ENCODE measurements at places on chromosomes 2 and 18.

DNA sequence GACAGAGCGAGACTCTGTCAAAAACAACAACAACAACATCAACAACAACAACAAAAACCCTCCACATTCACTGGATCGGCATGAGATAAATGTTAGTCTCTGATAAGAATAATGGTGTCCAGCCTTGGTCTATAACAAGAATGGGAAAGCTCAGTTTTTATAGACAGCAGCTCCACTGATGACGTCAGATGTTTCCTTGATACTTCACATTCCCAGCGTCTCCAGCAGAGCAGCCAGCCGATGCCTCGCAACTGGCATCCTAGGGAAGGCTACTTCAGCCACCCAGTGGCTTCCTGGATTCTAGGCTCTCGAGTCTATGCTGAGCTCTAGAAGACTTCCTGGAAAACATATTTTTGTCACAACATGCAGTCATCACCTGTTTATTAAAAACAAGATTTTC lies 271.4 kb upstream of the SMIM21 start:
- no peak for DNase-seq

DNA sequence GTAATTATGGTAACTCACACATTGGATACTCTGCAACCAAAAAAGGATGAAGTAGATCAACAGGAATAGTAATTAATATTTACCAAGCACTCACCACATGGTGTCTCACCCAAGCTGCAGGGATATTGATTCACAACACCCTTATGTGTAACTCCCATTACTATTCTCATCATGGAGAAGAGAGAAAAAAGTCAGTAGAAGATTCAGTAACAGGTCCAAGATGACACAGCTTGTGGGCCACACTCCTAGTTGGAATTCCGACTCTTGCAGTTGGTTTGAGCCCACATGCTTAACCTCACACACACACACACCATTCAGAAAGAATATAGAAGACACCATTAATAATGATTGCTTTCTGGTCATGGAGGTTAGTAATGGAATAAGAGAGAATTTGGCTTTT lies 1.7 kb upstream of the MLPH start:
- DNase-seq: no peak

DNA sequence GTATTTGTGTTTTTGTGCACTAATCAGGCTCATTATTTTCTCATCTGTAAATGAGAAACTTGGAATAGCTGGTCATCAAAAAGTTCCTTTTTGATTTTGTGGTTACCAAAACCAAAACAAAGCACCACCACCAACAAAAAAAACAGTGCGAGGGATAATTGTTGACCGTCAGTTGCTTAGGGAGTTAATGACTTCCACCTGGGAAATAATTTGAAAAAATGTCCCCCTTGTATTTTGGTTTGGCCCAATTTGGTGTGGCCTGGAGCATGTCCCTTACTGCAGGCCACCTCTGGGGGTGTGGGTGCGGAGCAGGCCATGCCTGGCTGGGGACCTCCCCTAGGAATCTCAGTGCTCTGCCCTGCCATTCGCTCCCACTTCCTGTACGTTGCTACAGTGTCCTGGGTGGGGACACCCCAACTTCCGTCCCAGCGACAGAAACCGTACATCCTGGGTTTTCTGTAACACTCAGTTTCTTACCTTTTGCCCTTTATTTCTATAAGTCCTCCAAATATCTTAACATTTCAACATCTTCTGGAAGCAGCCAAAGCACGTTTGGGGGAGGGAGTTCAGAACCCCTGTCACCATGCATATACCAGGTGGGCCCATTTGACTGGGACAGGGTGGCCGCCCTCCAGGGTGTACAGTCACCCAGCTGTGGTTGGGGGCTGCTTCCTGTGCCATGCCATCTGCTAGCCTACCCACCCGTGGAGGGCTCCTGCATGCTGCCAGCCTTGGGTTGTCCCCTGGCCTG lies 31.3 kb downstream of the NCK2 start:
- DNase-seq: no peak

DNA sequence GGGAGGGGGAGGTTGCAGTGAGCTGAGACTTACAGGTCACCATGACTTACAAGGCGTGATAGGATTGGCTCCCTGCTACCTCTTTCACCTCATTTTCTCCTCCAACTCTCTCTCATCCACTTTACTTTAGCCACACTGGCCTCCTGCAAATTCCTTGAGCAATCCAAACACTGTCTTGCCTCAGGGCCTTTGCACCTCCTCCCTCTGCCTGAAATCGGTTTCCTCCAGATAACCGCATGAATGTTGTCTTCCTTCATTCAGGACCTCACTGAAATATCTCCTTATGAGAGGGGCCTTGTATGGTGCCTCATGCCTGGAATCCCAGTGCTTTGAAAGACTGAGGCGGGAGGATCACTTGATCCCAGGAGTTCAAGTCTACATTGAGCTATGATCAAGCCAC lies 21.8 kb downstream of the WNT10A start:
- DNase-seq: no peak

DNA sequence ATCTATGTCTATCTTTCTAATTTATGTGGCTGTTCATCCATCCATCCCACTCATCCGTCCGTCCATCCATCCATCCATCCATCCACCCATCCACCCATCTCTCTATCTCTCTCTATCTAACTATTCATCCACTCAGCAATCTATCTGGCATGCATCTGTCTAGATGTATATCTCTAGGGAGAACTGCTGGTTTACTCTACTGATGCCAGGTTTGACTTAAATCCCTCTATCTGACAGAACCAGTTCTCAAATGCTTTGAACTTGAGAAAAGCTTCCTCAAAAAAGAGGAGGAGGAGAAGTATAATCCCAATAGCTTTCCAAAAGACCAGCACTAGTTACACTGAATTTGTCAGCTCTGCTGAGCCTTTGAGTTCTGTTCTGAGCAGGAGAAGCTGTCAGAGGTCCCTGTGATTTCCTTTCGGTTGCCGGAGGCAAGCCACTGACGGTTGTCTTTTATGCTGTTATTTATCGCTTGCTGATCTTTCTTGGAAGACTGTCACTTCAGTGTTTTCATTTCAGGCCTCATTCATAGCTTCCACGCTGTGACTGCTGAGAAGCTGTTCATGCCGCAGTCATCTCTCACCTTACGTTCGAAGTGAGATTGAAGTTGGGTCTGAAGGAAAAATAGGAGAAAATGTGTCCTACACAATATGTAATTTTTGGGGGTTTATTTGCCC lies 129.4 kb upstream of the UXS1 start:
- no peak for DNase-seq

DNA sequence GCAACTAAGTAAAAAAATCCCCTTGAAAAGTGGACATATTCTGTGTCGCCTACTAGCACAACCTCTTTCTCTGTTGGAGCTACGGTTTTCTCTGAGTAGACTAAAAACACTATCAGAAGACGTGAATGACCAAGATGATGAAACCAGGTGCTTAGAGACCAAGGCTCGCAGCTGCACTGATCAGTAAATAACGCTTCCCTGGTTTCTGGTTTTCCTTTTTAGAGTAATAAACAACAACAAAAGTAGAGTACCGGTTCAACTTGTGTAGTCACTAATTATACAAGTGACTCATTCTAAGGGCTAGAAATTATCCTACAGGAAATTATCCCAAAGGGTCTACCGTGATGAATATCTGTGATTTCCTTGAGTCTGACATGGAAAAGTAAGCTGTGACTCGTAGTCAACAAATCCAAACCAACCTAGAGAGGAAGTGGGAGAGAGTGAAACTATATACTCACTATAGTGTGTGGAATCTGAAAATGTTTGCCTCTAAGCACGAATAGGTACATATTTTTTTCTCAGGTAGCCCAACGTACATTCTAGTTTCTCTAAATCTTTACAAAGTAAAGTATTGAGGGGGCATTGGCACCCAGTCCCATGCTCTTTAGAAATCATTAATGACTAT lies 17.8 kb downstream of the RASGRP3 start:
- DNase-seq: no peak

DNA sequence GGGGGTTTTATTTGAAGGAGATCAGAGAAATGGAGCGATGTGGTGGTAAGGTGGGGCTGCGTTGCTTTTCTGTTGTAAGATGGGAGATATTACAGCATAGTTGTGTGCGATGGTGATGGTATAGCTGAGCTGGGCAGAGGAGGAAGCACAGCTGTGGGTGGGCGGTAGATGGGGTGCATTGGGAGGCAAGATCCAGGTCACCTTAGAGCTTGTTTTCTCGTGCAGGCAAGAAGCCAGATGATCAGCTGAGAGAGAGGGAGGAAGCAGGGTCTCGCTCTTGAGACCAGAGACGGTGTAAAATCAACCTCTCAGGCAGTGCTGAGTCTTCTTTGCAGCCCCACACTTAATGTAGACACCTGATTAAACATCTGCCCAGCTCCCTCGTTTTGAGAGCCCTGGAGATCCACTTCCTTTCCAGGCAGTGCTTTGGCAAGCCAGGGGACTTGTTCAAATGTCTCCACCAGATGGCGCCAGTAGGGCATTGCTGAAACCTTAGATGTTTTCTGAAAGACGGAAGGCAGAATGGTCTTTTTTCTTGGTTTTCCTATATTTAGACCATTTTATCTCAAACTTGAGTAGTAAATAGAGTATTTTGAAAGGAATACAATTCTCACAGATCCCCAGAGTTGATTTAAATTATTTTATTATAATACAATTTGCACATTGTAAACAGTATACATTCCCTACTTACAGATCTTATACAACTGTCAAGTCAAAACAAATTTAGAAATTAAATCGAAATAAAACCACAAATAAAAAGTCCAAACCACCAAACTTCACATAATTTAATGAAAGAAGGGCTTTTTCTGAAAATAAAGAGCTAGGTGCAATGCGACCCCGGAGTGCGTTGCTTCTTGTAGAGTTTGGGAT lies 21.1 kb upstream of the LYPD6B start:
- DNase-seq: peak; percentile 86

- DNase-seq: no peak
These were observed 159.0 kb downstream of the DCC start for GRCh38 chr18:52499016-52499415.

DNA sequence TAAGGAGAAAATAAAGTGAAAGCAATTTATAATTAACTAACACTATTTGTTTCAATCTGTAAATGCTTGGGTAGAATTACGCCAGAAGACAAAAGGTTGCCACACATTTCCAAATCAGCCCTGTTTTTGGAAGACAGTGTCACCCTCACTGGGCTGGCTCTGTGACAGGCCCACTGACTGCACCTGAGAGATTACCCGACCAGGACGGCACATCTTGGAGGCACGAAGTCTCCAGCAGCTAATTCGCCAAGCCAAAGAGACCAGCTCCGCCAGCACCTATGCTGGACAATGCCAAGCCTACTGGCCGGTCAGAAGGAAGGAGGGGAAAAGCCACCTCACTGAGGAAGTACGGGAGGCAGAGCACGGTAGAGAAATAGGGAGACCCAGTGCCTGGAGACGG lies 61.9 kb downstream of the CYB5A start:
- DNase-seq: no peak

- DNase-seq: no peak
These were observed 12.1 kb upstream of the GREB1 start for GRCh38 chr2:11521775-11522174.

GRCh38 chr2:5698134-5698533 lies 6.0 kb downstream of the SOX11 start:
- no peak for DNase-seq

GRCh38 chr18:49223837-49224529 lies 236.5 kb downstream of the DYM start:
- no peak for DNase-seq

DNA sequence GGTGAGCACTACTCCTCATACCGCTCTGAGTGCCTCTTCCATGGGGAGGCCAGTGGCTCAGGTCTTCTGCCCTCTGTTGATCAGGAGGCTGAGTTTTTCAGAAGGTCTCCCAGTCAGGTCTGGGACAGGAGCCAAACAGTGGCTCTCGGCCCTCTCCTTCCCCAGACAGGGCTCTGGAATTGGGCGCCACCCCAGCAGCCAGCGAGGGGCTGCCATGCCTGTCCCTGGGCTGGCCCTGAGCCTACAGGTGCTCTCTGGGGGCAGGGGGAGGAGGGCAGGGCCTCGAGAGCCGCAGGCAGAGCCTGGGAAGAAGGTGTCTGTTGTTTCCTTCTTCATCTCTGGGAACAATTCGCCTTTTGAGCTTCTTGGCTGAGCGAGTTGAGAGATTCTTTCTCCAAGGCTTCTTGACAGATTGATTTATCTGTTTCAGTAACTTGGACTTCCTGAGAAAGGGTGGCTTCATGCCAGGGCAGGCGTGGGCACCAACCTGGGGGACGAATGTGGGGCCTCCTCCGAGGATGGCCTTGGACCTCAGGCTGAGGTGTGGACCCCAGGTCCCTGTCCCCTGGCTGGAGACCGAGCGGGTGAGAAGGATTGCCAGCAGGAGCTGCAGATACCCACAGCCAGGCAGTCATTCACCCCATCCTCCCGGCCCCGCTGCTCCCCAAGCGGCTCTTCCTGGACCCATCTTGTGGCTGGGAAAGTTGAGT lies 64.7 kb upstream of the GLI2 start:
- DNase-seq: no peak

DNA sequence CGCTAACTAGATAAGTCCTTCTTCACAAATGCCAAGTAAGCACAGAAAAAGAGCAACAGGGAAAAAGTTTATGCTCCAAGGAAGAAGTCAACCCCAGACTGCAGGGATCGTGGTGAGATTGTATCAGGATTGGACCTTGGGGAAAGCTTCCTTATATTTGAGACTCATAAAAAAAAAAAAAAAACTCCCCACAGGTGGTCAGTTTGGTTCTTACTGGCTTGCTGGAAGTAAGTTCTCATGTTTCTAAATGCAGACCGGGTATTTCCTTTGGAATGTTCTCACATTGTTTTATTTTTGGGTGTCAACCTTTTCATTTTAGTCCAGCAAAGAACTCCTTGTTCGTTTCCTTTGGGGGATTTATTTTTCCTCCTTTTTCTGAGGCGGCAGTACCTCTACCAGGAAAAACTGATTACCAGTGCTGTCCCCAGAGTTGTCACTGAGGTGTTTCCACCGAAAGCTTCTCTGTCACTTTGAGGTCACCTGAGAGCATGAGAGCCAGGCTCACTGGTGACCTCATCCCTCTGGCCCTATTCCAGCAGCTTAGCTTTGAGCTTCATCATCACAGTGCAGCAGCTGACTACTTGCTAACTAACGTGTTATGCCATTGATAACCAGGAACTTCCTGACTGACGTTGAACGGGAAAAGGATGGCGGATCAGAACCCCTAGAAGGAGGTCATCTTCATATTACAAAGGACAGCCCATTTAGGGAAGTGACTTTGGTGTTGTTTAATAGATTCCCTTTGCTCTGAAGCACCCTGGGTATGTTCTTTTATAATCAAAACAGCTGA lies 16.8 kb upstream of the ATP8B1 start:
- DNase-seq: peak; percentile 47

- DNase-seq: no peak
These were observed 129.7 kb downstream of the PKP4 start for GRCh38 chr2:158586491-158586890.

- DNase-seq: no peak
These were observed 13.6 kb downstream of the AQP12A start for GRCh38 chr2:240705204-240705791.

DNA sequence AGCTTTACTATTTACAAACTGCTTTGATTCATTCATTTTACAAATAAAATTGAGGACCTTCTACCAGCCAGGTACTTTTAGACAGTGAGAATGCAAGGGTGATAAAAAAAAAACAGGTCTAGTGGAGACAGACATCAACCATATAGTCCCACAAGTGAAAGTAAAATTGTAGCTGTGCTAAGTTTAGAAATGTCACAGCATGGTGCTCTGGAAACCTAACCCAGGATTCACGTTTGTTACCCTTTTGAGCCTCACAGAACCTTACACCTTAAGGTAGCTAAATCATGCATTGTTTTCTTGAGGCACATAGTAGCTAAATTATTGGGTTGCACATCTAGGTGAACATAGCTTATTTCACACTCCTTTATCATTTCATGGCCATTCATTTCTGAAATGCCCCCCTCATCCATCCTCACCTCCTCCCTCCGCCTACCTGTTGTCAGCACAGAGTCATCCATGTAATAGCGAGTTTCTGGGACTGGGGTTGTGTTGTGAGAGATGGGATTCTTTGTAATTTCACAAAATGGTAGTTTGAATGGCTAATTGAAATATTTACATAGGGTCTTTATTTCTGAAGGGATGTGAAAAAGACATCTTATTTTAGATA lies 7.1 kb downstream of the MTA3 start:
- DNase-seq: no peak
